ENCODE measurements at places on chromosomes 6 and 20. TPM values are rescaled to one million over a fixed set of nuclear protein-coding genes. Genes with fewer than 3 reads are reported as not detected.

TRIM40 gene
- polyA plus RNA-seq = not detected

HECA gene
- polyA plus RNA-seq = 7.7 TPM

SLC35D3 gene
- polyA plus RNA-seq = not detected

TINAG gene
- not detected for polyA plus RNA-seq

SLC35B3 gene
- polyA plus RNA-seq = 17.5 TPM

- DNase-seq = no peak
- H3K27me3 ChIP-seq = no peaks in the 10 kb centered on the region
- H3K4me1 ChIP-seq = peaks cover 44% of the 10 kb centered on the region
- no peak overlapping the region for H3K4me3 ChIP-seq
- H3K27ac ChIP-seq = no peak overlapping the region
- peaks cover 19% of the 10 kb centered on the region for H3K36me3 ChIP-seq
Measured at GRCh38 chr20:41175727-41176330, 38.5 kb downstream of the PLCG1 start.

DNA sequence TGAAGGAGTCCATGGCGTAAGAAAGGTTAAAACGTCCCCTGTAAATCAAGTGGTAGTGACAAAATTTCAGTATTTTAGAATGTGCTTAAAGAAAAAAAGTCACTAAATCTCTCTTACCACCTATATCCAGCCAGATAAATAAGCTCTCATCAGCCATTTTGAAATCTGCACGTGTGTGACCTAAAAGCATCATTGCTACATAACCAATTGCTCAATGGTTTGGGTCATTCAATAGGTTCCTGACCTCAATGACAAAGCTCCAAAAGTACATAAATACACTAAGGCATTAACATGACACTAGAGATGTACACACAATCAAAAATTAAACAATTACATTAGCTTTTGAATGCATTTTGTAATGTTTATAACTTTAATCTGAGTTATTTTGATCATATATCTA is 272.4 kb downstream of the GMDS start:
- H3K27me3 ChIP-seq = no peaks in the 10 kb centered on the region
- no peak for DNase-seq
- H3K4me1 ChIP-seq = no peaks in the 10 kb centered on the region
- no peak overlapping the region for H3K4me3 ChIP-seq

DNA sequence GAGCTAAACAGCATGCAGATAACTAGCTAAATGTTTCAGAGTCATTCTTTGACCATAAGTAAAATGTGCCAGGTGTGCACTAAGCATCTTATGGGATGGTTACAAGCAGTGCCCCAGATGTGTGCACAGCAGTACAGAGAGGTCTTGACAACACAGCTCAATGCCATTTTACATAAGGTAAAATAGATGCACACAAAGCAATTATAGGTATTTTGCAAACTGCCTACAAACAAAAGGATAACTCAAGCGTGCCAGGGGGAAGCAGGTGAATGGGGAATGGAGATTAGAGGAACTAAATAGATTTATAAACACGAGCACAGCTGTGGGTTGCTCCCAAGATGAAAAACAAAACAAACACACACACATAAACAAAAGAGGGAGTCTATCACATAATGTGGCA is 64.8 kb downstream of the SLC2A10 start:
- H3K36me3 ChIP-seq = no peaks in the 10 kb centered on the region
- H3K27ac ChIP-seq = no peak overlapping the region
- no peaks in the 10 kb centered on the region for H3K4me1 ChIP-seq
- no peaks in the 10 kb centered on the region for H3K27me3 ChIP-seq
- no peak for DNase-seq

DNA sequence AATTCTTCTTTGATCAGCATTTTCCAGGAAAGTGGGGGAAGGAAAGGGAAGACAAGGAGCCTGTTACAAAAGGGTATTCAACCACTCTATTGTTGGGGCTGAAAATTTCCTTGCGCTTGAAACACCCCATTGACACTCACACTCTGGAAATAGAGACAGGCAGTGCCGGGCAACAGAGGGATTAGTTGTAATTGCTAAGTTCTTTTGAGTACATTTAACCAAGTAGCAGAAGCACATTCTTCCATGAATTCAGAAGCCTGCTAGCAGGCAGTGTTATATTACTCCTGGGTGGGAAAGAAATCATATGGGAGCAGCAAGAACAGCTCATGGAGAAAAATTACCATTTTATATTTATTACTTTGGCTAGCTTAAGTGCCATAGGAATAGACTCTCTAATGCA is 745.5 kb downstream of the C6orf118 start:
- H3K27me3 ChIP-seq = no peaks in the 10 kb centered on the region
- H3K36me3 ChIP-seq = no peaks in the 10 kb centered on the region
- no peak overlapping the region for H3K27ac ChIP-seq
- no peaks in the 10 kb centered on the region for H3K4me1 ChIP-seq
- DNase-seq = no peak
